Prostate gland (tissue), 2 donors: ENCODE measurements at places on chromosomes 5 and 9. TPM values are rescaled to one million over a fixed set of nuclear protein-coding genes. Genes with fewer than 3 reads are reported as not detected.

TPM2 gene
- 1,037 TPM for total RNA-seq

- H3K27ac ChIP-seq: no peak overlapping the region
- no peaks in the 10 kb centered on the region for H3K27me3 ChIP-seq
- H3K36me3 ChIP-seq: no peaks in the 10 kb centered on the region
These were observed 182.2 kb downstream of the PDE4D start for GRCh38 chr5:59711310-59711709.

GRCh38 chr5:39461007-39461682, 36.4 kb upstream of the DAB2 start:
- no peak for DNase-seq
- no peaks in the 10 kb centered on the region for H3K27me3 ChIP-seq
- no peak overlapping the region for H3K4me3 ChIP-seq
- no peaks in the 10 kb centered on the region for H3K4me1 ChIP-seq

- H3K36me3 ChIP-seq: no peaks in the 10 kb centered on the region
- no peak overlapping the region for H3K27ac ChIP-seq
- no peak overlapping the region for H3K4me3 ChIP-seq
- H3K4me1 ChIP-seq: no peaks in the 10 kb centered on the region
- H3K27me3 ChIP-seq: no peaks in the 10 kb centered on the region
These were observed 1466.0 kb upstream of the C9orf72 start for GRCh38 chr9:29039258-29039657.

- H3K27ac ChIP-seq: peak overlapping the region; percentile 72
- H3K27me3 ChIP-seq: no peaks in the 10 kb centered on the region
- peaks cover 8% of the 10 kb centered on the region for H3K4me1 ChIP-seq
These were observed 42.8 kb downstream of the MCCC2 start for GRCh38 chr5:71629950-71630349.

DNA sequence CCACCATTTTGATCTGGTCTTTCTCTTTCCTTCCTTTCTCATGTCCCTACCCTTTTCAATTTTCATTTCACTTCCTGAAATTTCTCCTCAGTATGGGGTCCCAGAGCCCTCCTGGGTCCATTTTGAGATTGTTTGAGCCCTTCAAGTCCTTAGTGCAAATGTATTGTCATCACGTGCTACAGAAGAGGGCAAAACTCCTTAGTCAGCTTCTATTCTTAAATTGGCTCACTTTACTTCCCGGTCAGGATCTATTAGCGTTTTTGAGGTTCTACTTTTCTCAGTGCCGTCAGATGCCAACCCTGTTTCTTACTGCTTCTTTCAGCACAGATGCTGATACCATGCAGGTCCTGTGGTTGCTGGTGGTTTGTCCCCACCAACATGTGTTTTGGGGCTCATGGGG, 5.9 kb downstream of the ATG12 start:
- no peaks in the 10 kb centered on the region for H3K36me3 ChIP-seq
- no peak overlapping the region for H3K27ac ChIP-seq
- no peaks in the 10 kb centered on the region for H3K27me3 ChIP-seq
- H3K4me1 ChIP-seq: no peaks in the 10 kb centered on the region
- DNase-seq: no peak
- H3K4me3 ChIP-seq: no peak overlapping the region

DNA sequence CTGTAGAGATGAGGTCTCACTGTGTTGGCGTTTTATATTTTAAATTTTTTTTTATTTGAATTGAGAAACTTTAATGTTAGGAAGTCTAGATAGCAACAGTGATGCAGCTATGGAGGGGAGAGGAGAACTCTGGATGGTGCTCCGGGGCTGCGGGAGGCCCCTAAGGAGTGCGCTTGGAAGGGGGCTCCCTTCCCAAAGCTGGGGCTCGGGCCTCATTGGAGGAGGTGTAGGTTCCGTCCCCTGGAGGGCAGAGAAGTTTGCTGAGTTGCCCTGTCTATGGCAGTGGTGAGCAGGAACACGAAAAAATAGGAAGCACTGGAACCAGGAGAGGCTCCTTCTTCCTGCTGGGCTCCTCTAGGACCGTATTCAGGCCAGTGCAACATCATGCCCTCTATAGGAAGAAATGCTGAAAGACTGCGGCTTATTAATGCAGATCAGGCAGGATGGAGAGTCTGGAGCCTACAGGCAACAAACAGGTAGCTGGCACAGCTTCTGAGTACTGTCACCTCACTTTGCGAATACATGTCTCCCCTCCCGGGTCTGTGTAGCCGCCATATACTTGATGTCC, 16.1 kb downstream of the AHRR start:
- H3K27me3 ChIP-seq: no peaks in the 10 kb centered on the region
- H3K36me3 ChIP-seq: no peaks in the 10 kb centered on the region
- no peak overlapping the region for H3K4me3 ChIP-seq
- no peak for DNase-seq
